ENCODE measurements at places on chromosomes 2 and 18.

DNA sequence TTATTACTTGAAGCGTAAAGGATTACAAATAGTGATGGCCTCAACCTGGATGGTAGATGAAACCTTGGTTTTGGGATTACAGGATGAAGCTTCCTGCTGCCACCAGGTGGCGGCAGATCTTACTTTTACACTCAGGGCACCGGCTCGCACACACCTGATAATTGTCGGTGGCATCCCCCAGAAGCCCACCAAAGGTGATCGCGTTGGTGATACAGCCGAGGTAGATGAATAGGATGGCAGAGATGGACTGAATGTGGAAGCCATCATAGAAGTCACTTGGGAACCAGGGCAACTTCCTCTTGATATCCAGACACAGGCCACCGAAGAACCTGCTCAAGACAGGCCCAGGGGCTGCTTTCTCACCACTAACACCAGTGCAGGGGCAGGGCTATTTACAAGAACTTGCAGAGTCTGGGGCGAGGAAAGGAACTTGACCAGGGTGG is 51.8 kb downstream of the MTHFD2 start:
- peak; percentile 51 for DNase-seq

DNA sequence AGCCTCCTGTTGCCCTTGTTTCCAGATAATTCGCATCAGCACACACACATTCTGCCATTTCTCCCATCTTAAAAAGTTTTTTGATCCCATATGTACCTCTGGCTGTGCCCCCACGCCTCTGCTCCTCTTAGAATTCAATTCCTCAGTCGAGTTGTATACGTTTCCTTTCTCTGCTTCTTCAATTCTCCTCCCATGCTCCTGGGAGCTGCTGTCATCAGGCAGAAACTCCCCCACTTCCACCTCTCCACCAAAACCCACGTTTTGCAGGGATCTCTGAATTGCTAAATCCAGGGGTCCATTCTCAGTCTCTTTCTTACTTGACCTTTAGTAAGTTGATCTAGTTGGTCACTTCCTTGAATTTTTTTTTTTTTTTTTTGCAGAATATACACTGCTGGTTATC is 98.8 kb downstream of the VWA3B start:
- no peak for DNase-seq

DNA sequence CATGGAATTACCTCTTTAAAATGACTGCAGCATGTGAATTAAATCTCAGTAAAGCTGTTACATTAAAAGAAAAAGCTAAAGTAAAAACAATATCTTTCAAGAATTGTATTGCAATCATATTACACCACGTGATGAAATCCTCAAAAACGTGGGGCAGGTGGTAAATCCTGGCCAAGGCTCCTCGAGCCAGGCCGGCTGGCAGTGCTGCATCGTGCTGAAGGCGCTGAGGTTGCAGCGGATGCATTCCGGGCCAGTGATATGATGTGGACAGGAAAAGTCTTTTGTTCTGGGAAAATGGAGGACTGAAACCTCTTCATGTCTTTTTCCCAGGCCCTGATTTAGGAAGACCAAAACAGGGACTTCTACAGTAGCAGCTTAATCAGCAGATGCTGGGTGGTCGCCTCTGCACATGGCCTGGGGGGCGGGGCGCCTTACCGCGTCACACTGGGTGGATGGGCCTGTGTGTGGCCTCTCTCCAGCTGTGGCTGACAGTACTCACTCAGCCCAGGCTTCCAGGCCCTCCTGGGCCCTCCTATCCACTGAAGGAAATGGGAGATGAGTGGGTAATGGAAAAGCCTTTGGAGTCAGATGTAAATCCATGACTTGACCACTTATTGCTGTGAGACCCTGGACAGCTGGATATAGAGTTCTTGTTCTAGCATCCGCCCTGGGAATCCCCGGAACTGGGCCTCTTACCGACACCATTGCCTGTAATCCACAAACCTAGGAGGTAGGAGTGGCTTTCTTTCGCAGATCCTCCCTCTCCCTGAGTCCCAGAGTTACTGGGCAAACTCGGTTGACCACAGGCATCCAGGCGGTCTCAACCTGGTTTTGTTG is 45.1 kb downstream of the PROC start:
- no peak for DNase-seq

DNA sequence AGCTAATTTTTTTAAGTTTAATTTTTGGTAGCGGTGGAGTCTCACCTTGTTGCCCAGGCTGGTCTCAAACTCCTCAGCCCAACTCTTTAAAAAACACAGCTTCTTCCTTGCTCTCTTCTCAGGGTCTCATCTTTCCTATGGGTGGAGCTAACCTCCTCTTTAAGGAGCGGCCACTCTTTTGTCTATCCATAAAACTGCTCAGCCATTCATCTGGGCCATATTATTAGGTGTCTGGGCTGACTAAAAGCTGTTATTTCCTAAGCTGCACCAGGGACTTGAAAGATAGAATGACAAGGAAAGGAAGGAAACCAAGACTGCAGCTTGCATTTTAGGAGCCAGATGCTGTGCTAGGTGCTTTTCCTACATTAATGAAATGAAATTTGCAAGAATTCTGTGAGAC is 35.8 kb upstream of the THOC1 start:
- DNase-seq: no peak

DNA sequence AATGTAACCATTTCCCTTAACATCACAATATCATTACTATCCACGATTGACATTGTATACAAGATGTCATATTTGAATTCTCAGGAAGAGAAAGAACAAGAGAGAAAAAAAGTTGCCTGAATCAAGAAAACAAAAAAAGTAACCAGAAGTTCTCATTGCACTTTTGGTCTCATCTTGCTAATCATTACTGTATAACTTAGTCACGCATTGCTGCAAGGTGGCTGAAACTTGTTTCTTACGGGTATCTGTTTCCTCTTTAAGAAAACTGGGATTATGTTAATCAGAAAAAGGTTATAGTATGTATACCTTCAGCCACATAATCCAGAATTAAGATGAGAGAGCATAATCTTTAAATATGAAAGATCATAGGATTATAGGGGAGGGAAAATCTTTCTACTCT is 639.7 kb upstream of the SYT4 start:
- no peak for DNase-seq

Data from EH (cell line).